ENCODE measurements at places on chromosomes 7 and 10.
A peak's percentile ranks its signal among the peaks of the same experiment; 100 is the strongest.

DNA sequence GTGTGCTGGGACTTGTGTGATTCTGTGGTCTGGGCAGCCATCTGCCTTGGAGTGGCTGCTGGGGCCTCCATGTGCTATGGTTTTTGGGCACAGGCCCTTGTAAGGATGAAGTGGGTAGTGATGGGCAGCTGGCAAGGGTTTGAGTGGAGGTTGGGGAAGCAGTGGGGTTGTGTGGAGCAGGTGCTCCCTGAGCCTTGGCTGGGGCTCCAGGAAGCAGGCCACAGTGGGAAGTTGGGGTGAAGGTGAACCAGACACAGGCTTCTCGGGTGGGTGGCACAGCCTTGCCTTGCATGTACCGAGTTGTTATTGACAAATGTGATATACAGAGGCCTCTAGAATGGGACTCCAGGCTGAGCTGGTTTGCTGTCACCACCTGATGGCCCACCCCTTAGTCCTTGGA, 82.3 kb downstream of the ADCY1 start:
- DNase-seq, result no peak

GRCh38 chr7:92790992-92791391, 45.4 kb downstream of the CDK6 start:
- DNase-seq, result peak; percentile 53

- no peak for DNase-seq
Measured at GRCh38 chr10:91925022-91925320, 1.4 kb downstream of the BTAF1 start.

DNA sequence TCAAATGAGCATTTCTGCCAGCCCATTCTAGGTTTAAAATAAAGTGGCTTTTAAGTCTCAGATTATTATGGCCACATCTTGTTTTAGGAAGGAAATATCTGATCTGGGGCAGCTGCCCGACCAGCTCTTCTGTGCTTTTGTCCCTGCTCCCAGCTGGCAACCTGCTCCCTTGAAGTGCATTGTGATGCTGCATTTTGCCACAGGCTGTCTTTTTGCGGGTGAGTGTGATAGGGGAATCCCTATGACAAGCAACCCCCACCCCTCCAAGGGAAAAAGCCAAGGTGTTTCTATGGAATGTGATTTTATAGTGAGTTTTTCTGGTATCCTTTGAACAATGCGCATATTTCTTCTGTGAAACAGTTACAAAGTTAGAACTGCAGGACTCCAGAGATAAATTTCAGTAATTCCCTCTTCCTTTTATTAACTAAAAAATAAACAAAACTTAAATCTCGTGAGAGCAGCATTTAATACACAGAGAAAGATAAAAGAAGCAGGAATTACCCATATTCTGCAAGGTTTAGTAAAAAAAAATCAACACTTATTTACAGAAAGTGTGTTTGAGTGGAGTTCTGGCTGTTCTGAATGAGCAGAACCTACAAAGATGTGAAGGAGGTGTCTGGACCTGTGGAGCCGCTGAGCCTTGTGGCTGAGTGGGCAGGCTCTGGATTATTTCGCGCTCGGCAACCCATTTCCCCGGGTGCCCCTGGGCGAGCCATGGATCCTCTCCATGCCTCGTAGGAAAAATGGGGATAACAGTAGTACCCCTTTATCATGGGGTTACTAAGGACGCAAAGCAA, 10.1 kb upstream of the HPS1 start:
- DNase-seq, result no peak

DNA sequence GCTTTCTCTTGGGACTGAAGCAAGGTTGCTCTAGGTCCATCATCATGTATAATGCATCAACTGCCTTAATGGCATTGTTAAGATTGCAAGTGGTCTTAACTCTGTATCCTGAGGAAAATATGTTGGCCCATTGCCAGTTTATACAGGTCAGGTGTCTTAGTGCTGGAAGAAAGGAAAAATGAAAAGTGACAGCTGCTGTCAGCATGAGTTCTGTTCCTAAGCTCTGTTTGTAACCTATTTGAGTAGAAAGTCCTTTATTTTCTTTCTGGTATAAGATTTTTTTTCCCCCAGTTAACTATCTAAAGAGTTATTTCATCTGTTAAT, 127.2 kb downstream of the SRI start:
- DNase-seq, result no peak

DNA sequence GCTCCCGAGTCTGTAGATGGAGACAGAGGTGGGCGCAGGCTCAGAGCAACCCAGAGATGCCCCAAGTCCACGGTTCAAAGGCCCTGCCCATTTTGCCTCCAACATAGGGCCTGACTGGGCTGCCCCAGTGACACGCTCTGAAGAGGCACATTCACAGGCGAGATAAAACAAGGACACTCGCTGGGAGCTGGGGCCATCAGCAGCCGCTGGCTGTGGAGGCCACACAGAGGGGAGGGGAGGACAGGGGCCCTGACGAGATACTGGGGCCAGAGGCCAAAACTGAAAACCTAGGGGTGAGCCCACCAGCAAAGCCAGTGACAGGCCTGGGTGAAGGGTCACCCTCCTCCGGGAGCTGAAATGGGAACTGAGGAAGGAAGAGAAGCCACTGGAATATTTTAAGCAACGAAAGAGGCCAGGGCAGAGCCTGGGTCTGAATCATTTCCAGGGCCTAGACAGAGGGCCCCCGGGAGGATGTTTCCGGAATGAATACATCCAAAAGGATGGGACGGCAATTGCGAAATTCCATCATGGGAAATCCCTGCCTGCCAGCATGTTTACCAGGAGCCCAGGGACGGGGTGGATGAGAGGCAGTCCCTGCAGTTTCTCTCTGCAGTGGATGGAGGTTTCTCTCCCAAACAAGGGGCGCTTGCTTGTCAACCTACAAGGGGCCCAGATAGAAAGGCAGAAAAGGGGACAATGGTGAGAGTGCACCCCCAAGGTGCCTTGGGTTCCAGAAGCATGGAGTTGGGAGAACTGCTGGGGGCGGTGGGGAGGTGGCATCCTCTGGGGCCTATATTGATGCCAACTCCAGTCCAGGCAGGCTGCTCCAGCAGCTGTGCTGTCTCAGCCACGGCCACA, 29.0 kb upstream of the HSPA12A start:
- peak; percentile 85 for DNase-seq
